Midbrain (tissue), 1 donor: ENCODE measurements at places on chromosomes 1 and 21.

GRCh38 chr1:82161700-82162141, 361.0 kb downstream of the ADGRL2 start:
- no peak for DNase-seq

DNA sequence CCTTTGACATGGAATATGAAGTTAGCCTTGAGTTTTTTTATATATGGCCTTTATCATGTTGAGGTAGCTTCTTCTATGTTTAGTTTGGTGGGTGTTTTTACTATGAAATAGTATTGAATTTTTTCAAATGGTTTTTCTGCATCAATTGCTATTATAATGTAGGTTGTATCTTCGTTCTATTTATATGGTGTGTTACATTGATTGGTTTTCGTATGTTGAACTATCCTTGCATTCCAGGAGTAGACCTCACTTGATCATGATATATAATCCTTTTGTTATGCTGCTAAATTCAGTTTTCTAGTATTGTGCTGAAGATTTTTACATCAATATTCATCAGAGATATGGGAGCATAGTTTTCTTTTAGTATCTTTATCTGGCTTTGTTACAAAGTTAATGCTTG, 55.8 kb downstream of the C1orf198 start:
- DNase-seq = no peak

DNA sequence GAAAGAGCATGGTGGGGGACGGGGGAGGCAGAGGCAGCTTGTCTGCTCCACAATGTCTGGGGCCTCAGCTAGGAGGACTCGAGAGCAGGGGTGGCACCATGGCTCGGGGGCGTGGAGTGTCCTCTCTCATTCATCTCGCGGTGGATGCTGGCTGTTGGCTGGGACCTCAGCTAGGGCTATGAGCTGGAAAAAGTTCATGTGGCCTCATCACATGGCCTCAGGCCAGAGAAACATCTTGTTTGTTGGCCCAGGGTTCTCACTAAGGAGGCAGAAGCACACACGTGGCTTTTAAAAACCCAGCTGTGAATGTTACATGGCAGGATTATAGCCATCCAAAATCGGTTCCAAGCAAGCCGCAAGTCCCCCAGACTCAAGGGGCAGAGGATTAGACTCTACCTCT, 6.2 kb upstream of the CENPS start:
- DNase-seq = no peak

- peak; percentile 4 for DNase-seq
Observed at GRCh38 chr1:81760477-81761097, 40.1 kb upstream of the ADGRL2 start.

GRCh38 chr1:151881479-151881878, 27.8 kb downstream of the THEM4 start:
- peak; percentile 46 for DNase-seq

- DNase-seq = no peak
Observed at GRCh38 chr1:211492511-211493132, 660 bp upstream of the RD3 start.
